Activated T-cell treated with anti-CD3 and anti-CD28 coated beads, Interleukin-2, amount 50 U/mL, for 4 hours (primary cell): ENCODE measurements at places on chromosomes 1 and 21.
A peak's percentile ranks its signal among the peaks of the same experiment; 100 is the strongest.

DNA sequence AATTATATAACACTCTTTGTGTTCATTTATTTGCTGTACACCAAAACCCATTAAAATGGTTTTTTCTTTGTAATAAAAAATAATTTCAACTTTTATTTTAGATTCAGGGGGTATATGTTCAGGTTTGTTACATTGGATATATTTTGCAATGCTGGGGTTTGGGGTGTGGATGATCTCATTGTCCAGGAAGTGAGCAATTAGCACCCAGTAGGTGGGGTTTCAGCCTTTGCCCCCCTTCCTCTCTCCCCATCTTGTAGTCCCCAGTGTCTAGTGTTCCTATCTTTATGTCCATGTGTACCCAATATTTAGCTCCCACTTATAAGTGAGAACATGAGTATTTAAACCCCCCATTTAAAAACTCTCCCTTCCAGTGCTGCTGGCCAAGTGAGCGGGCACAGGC, 184.6 kb downstream of the RHOU start:
- DNase-seq = no peak

DNA sequence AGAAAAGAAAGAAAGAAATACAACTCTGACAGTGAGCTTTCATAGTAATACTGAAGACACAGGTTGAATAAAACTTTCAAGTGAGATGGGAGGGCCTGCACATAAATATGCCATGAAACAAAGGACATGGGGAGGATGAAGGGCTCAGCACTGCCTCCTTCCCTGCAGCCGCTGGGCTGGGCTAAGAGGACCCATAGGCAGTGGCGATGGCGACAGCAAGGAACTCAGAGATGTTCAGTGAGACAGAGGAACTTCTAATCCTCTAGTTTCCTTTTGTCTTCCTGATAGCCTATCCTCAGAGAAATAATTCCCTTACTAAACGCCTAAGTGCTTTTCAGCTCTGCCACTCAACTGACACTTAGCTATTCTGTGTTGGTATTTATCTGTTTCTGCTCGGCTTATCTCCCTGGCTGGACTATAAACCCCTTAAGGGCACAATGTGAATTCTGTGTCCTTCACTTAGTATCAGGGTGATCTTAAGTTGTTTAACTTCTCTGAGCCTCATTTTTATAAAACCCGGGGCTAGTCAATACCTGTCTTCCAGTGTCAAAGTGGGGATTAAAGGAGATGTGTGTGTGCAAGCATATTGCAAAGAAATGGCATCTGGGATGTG, 24.4 kb upstream of the IER5 start:
- no peak for DNase-seq

- DNase-seq = no peak
These were observed 19.1 kb upstream of the NPHP4 start for GRCh38 chr1:6011161-6011945.

GRCh38 chr1:94463765-94464330, 45.7 kb downstream of the ABCD3 start:
- DNase-seq = no peak

DNA sequence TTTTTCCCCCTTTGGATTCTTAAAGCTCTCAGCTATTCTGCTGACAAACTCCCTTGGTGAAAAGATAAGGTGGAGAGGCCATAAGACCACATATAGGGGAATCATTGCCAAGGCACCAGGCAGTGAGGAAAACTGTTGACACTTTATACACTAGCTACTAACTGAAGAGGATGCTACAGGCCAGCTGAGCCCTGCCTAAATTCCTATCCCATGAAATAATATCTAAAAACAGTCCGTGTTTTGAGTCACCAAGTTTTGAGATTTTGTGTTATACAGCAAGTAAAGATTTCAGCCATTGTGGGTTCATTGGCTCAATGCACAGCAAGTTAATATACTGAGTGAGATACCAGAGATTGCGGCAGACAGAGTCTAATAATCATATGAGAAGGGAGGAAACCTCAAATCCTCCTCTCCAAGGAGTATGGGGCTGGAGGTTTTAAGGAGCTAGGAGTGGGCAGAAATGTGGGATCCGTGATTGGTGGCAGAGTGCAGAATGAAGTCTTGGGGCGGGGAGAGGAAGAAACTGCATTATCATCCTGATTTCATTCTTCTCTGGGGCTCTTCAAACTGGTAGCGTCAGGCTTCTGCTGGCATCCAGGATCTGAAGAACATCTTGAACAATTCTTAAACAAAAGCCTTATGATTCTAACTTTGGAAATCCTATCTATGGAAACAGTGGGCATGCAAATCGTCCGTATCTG, 9.2 kb downstream of the CLDN8 start:
- no peak for DNase-seq

DNA sequence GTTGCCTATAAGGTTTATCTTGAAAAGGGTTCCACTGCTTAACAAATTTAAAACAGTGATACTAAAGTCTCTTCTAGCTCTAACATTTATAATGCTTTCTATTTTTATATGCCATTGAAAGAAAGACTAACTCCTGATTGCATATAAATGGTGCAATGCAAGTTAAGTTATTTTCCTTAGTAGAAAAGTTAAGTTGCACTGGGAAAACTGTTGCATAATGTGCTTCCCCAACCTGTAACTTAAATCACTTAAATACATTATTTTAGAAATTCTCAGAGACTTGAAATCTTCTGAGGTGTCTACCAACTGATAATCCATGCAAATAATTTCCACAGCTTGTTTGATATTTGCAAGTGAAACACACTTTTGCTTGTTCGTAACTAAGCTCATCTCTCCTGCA, 175.0 kb upstream of the HMCN1 start:
- no peak for DNase-seq

DNA sequence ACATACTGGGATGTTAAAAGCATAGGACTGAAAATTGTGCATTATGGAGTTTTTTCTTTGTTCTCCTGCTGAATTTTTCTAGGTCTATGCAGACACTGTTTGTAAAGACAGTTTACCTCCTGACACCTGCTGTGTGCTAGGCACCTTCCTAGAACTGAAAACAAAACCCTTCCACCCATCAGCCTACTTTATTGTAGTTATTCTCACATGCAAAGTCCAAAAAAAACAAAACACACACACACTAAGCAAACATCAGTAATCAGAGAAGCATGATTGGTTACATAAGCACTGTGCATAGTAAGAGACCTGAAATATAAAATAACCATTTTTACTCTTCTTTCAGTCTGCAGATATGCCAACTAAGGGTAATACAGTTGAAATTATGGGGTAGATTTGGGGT, 195.1 kb downstream of the CRB1 start:
- DNase-seq = no peak

DNA sequence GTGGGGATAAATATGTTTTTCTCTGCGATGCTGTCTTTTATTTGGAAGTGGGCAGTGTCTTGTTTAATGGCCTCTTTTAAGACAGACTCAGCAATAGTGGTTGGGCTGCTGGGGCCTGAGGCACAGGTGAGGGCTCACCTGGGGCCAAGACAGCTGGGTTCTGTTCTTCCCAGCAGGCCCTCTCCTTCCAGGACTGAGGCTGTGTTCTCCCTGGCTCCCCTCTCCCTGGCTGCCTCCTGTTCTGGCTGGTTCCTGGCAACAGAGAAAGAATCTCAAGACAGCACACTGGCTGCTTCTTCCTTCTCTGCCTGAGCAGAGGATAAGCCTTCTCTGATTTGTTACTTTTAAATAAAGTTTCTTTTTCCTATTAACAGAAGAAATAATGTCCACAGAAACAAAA, 7.4 kb upstream of the GRHL3 start:
- DNase-seq = no peak

- no peak for DNase-seq
These were observed 2.5 kb downstream of the FRRS1 start for GRCh38 chr1:99763956-99764355.

- DNase-seq = peak; percentile 25
These were observed 47.4 kb upstream of the OSBPL9 start for GRCh38 chr1:51569284-51570062.

DNA sequence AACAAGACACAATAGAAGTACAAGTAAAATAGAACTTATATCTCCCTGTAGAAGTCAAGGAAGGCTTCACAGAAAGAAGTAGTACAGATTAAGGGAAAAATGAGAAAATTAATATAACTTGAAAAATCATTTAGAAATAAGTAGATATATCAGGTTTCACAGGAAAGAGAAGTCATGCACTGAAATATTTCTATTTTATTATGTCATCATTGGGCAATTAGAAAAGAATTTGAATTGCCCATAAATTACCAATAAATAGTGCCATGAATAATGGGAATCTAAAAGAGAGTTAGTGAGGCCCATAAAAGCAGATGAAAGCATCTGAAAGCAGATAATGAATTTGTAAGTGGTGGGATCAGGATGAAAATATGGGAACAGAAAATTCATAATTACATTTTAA, 1597.8 kb downstream of the PLA2G4A start:
- DNase-seq = no peak
